Activated CD4-positive, alpha-beta T cell treated with anti-CD3 and anti-CD28 coated beads, Interleukin-2, amount 50 U/mL, for 48 hours (primary cell): ENCODE measurements at places on chromosomes 5 and 9.

DNA sequence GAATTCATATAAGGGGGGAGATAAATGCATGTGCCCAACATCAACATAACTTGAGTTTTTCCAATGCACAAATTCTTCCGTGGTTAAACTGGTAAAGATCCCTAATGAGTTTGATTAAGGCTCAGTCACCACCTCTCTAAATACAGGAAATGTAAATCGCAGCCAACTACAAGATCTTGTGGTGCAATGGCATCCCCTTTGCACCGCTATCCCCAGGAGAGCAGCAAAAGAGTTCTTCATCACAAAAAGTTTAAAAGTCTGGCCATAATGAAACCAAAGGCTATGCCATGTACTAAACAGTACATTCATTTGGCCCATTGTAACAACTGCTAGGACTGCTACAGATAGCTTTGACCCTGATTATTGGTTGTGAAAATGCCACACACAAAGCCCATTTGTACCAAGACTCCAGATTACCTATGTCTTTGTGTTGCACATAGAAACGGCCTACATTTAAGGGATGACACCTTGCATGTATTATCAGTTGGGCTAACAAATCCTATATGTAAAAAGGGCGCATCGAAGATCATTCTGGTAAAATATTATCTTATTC is 44.5 kb downstream of the ZNF608 start:
- DNase-seq = no peak

DNA sequence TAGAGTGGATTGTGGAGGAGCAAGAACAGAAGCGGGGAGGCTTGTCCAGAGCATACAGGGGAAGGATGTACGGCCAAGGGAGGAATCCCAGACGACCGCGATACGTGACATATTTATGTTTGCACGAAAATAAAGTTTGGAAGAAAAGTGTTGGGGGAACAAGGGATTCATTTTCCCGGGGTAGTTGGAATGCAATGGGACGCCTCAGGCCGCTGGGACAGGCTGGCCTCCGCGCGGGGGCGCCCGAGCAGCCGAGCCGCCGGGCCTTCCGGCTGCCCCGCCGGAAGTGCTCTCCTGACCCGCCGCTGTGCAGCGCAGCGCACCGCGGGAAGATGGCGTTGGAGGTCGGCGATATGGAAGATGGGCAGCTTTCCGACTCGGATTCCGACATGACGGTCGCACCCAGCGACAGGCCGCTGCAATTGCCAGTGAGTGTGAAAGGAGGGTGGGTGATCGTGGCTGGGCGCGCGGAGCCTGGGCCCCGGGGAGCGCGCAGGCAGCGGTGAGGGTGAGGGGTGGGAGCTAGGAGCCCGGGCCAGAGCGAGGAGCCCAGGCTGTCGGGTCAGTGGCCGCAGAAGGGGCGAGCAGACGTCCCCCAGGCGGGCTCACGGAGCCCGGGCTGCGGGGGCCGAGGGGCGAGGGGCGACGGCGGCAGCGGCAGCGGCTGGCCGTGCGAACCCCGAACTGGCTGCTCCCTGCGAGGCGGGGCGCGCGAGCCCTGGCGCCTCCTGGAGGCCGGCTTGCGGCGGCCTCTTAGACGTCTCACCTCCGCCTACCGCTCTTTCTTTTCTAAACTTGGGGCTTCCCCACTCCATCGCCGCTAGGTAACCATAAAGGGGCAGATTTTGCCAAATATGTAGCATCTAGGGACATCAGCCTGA is at the start of gene PHAX:
Gene PHAX (plus strand): TSS at position 317 of the 881 bp plus-strand sequence. CDS start 16 bp downstream, at position 333.
- peak; percentile 73 for DNase-seq

DNA sequence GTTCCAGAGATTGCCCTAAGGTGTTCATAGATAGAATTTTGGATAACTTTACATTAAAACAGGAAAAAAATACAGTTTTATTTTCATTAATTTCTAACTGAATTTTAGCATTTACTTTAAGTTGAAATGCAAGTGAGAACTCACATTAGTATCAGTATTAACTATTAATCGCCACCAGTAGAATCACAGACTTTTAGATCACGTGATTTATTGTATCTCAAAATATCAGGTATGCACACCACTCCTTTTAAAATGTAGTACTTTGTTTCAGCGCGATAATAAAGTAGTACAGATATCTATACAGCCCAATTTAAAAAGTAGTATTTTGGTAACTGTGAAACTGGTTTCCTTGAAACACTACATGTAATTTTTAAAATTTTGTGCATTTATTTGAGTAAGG is 978.7 kb downstream of the DNAH5 start:
- no peak for DNase-seq

- DNase-seq = no peak
These were observed 9.0 kb downstream of the PRRC2B start for GRCh38 chr9:131402738-131403492.

DNA sequence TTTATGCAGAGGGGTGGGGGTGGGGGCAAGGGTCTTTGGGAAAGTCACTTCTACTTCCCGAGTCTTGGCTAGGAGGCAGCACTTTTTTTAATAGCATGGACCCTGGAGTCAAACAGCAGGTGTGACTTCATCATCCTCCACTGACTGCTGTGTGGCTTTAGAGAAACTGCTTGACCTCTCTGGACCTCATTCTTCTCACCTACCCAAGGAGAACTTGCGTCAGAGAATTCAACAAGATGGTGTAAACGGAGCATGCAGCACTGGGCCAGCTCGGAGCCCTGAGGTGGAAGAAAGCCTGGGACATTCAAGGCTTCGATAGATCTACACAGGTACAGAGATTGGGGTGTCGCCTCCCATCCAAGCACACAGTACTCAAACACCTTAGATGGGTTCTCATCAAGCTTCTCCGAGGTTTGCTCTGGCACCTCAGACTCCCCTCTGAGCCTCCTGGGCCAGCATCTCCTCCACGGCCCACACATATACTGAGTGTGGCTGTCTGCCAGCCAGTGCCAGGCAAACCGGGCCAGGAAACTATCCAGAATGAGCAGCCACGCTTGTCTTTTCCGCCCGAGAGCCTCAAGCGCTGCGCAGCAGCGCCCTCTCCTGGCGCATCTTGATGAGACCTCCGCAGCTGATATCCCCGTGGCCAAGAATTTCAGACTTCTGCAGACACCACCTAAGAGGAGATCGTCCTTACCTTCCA is 4.6 kb upstream of the SLC25A48 start:
- DNase-seq = peak; percentile 54

DNA sequence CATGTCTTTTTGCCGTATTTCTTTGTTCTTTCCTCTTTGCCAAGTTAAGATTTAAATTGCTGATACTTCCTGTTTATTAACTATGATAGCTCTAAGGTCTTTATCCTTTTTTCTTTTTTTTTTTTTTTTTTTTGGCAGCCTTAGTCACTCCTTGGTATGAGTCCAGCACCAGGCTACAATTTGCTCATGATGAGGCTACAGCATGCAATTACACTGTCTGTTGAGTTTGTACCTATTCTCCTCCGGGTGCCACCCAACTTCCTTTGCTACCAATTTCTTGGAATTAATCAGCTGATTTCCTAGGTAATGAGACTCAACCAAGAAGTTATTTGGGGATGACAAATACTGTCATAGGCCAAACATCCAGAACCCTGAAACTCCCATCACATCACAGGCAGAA is 25.5 kb downstream of the ACTL7B start:
- no peak for DNase-seq
